B cell (primary cell): ENCODE measurements at places on chromosomes 3 and 15. TPM values are rescaled to one million over a fixed set of nuclear protein-coding genes. Genes with fewer than 3 reads are reported as not detected.

Gene STARD5
- polyA plus RNA-seq = 14.5 and 19.9 TPM in 2 replicates

Gene KIF15
- polyA plus RNA-seq = 0.28 and 0.36 TPM in 2 replicates

- peak overlapping the region; percentile 87 for H3K27ac ChIP-seq
- no peak overlapping the region for H3K4me3 ChIP-seq
- peaks cover 55% of the 10 kb centered on the region for H3K4me1 ChIP-seq
- no peak for DNase-seq
- no peaks in the 10 kb centered on the region for H3K27me3 ChIP-seq
These were observed 16.6 kb downstream of the TEX264 start for GRCh38 chr3:51687431-51688205.

DNA sequence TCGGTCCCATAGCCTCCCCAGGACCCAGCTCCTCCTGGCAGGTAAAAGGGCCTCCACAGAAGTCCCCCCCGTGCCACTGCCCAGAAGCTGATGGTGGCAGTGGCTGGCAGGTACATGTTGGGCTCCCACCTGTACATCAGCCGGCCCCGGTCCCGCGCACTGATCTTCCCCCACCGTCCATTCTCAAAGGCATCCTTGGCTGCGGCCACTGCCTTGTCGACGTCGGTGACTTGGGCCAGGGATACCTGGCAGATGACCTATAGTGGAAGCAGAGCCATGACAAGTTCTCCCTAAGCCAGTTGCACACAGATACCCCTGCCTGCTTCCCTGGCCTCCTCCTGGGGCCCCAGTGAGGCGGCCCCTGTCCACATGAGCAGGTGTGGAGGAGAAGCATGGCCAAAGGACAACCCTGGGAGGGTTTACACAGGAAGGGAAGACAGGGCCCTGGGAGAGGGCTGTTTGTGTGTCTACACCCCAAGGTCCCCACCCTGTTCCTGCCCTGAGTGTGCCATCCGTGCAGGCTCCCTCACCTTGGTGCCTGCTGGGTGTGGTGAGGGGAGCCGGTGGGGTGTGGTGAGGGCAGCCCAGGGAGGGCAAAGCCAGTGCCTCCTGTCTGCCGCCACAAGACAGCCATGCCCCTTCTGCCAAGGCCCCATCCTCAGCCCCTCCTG, 44.8 kb downstream of the ALDH1L1 start:
- H3K36me3 ChIP-seq = no peaks in the 10 kb centered on the region
- H3K4me1 ChIP-seq = no peaks in the 10 kb centered on the region
- no peak overlapping the region for H3K4me3 ChIP-seq
- no peak for DNase-seq
- peaks cover 3% of the 10 kb centered on the region for H3K27me3 ChIP-seq

Gene SPESP1
- polyA plus RNA-seq = 0.13 and 0.17 TPM in 2 replicates

GRCh38 chr3:29409409-29409808, 128.5 kb downstream of the RBMS3 start:
- H3K27ac ChIP-seq = no peak overlapping the region
- H3K36me3 ChIP-seq = no peaks in the 10 kb centered on the region
- H3K4me1 ChIP-seq = peaks cover 14% of the 10 kb centered on the region
- H3K27me3 ChIP-seq = no peaks in the 10 kb centered on the region
- no peak for DNase-seq
- no peak overlapping the region for H3K4me3 ChIP-seq

GRCh38 chr15:64400583-64400982, 12.9 kb downstream of the TRIP4 start:
- H3K4me1 ChIP-seq = no peaks in the 10 kb centered on the region
- H3K36me3 ChIP-seq = peaks cover 52% of the 10 kb centered on the region
- no peak overlapping the region for H3K4me3 ChIP-seq

Gene LIPH
- not detected in 2 replicates for polyA plus RNA-seq

- peaks cover 40% of the 10 kb centered on the region for H3K4me1 ChIP-seq
- H3K27me3 ChIP-seq = no peaks in the 10 kb centered on the region
- H3K36me3 ChIP-seq = no peaks in the 10 kb centered on the region
- peak; percentile 25 for DNase-seq
- no peak overlapping the region for H3K27ac ChIP-seq
These were observed 33.5 kb downstream of the STARD9 start for GRCh38 chr15:42608752-42609488.

DNA sequence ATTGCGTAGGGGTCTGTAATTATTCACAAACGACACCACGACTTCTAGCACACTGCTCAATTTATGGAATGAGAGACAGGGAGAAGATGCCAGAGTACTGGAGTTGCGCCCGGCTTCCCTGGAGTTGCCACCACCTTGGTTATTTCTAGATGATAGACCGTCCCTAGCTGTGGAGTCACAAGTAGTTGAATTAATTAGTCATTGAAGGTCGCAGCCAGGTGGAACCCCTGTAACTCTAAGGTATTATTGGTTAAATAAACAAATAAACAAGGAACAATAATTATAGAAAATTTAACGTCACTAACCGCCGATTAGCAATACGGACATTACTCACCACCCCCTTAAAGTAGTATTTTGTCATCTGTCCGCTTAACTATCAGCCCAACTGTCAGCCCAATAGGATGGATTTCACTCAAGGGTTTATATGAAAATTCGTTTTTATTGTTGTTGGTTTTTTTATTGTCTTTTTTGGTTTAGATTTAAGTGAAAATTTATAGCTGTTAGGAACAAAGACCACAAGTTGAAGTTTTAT, 911 bp upstream of the AZI2 start:
- H3K27ac ChIP-seq = peak overlapping the region; percentile 96
- no peaks in the 10 kb centered on the region for H3K36me3 ChIP-seq
- no peak for DNase-seq
- H3K4me1 ChIP-seq = peaks cover 15% of the 10 kb centered on the region
- H3K4me3 ChIP-seq = peak overlapping the region; percentile 100

- H3K36me3 ChIP-seq = no peaks in the 10 kb centered on the region
- H3K4me3 ChIP-seq = peak overlapping the region; percentile 76
- peak overlapping the region; percentile 97 for H3K27ac ChIP-seq
- no peak for DNase-seq
These were observed 13.2 kb upstream of the SHF start for GRCh38 chr15:45200799-45201556.

Gene GRIP2
- polyA plus RNA-seq = not detected in 2 replicates

GRCh38 chr15:89614164-89614563, 38.9 kb downstream of the TICRR start:
- no peak overlapping the region for H3K27ac ChIP-seq
- H3K4me3 ChIP-seq = no peak overlapping the region
- H3K4me1 ChIP-seq = no peaks in the 10 kb centered on the region
- no peaks in the 10 kb centered on the region for H3K36me3 ChIP-seq
- H3K27me3 ChIP-seq = no peaks in the 10 kb centered on the region

- H3K36me3 ChIP-seq = no peaks in the 10 kb centered on the region
- H3K27me3 ChIP-seq = no peaks in the 10 kb centered on the region
- no peak overlapping the region for H3K27ac ChIP-seq
- no peaks in the 10 kb centered on the region for H3K4me1 ChIP-seq
- no peak for DNase-seq
These were observed 47.6 kb downstream of the CDIN1 start for GRCh38 chr15:36626984-36627383.

Gene PLA2G4D
- not detected in 2 replicates for polyA plus RNA-seq

GRCh38 chr3:197593046-197593380, 37.2 kb upstream of the BDH1 start:
- H3K27ac ChIP-seq = no peak overlapping the region
- no peaks in the 10 kb centered on the region for H3K4me1 ChIP-seq
- no peaks in the 10 kb centered on the region for H3K36me3 ChIP-seq
- H3K4me3 ChIP-seq = no peak overlapping the region
- H3K27me3 ChIP-seq = peaks cover 3% of the 10 kb centered on the region

- H3K27me3 ChIP-seq = peaks cover 7% of the 10 kb centered on the region
- no peak for DNase-seq
- H3K4me3 ChIP-seq = no peak overlapping the region
These were observed 45.1 kb downstream of the DAPK2 start for GRCh38 chr15:64001148-64001547.

DNA sequence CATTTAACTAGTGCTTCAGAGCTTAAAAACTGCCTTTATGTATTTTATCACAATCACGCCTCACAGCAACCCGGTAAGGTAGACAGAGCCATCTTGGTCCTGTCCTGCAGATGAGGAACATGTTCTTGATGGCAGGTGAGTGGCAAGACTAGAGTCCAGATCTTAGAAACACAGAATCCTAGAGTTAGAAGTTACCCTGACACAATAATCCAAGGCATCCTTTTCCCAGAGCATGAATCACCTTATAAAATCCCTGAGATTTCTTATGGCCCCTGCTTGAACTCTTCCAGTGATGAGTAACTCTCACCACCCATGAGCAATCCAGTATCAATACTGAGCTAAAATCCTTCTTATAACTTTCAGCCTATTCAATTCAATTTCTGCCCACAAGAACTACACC, 16.9 kb downstream of the POPDC2 start:
- no peak overlapping the region for H3K4me3 ChIP-seq
- H3K27me3 ChIP-seq = no peaks in the 10 kb centered on the region

Gene GRK7
- 0.07 and 0.12 TPM in 2 replicates for polyA plus RNA-seq

DNA sequence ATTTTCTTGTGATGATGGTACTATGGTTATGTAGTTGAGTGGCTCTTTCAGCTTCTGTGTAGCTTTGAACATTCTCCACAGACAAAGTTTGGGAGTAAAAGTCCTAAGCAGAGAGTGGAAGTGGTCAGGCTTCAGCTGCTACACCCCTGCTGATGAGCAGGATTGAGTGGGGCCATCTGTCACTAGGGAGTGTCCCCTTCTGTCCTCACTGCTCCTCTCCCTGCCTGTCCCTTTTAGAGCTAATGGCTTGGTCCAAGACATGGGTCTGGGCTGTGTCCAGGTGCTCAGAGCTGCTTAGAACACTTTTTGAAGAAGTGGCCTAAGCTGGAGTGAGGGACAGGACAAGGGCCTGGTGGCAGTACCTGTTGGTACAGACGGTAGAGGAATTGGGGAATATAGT, 15.1 kb downstream of the MYZAP start:
- DNase-seq = no peak
- no peaks in the 10 kb centered on the region for H3K4me1 ChIP-seq
- no peaks in the 10 kb centered on the region for H3K36me3 ChIP-seq
- H3K27ac ChIP-seq = no peak overlapping the region

GRCh38 chr15:78399091-78399490, 38.9 kb upstream of the IREB2 start:
- H3K27me3 ChIP-seq = no peaks in the 10 kb centered on the region
- no peak overlapping the region for H3K27ac ChIP-seq
- H3K36me3 ChIP-seq = no peaks in the 10 kb centered on the region
- H3K4me1 ChIP-seq = no peaks in the 10 kb centered on the region
- no peak overlapping the region for H3K4me3 ChIP-seq
- DNase-seq = no peak
